ENCODE measurements at places on chromosomes 7 and 10.
A peak's percentile ranks its signal among the peaks of the same experiment; 100 is the strongest.

DNA sequence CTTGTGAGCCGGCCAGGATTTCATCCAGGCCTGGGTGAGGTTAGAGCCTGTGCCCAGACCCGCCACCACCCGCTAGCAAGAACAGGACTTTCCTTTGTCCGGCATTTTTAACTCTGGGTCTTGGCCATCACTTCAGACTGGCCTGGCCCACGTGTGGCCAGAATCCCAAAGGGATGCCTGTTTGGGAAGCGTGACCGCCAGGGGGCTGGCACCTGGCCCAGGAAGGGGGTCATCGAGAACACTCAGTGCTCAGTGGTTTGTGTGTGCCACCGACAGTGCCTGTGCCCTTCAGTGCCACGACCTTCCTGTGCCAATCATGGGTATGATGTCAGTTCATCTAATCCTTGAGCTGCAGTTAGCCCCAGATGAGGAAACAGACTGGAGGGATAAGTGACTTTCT, 85.0 kb downstream of the ZMIZ1 start:
- H3K4me1 ChIP-seq = peaks cover 32% of the 10 kb centered on the region
- no peak overlapping the region for H3K27ac ChIP-seq
- no peaks in the 10 kb centered on the region for H3K36me3 ChIP-seq

- H3K4me3 ChIP-seq = no peak overlapping the region
- H3K36me3 ChIP-seq = peaks cover 2% of the 10 kb centered on the region
- H3K4me1 ChIP-seq = no peaks in the 10 kb centered on the region
- DNase-seq = peak; percentile 54
Measured at GRCh38 chr7:35849158-35849831, 48.4 kb downstream of the SEPTIN7 start.

GRCh38 chr10:103416436-103417147, 20.2 kb downstream of the PDCD11 start:
- DNase-seq = peak; percentile 47
- H3K4me3 ChIP-seq = no peak overlapping the region
- no peaks in the 10 kb centered on the region for H3K4me1 ChIP-seq
- no peaks in the 10 kb centered on the region for H3K27me3 ChIP-seq
- no peak overlapping the region for H3K27ac ChIP-seq
- H3K36me3 ChIP-seq = peaks cover 52% of the 10 kb centered on the region

DNA sequence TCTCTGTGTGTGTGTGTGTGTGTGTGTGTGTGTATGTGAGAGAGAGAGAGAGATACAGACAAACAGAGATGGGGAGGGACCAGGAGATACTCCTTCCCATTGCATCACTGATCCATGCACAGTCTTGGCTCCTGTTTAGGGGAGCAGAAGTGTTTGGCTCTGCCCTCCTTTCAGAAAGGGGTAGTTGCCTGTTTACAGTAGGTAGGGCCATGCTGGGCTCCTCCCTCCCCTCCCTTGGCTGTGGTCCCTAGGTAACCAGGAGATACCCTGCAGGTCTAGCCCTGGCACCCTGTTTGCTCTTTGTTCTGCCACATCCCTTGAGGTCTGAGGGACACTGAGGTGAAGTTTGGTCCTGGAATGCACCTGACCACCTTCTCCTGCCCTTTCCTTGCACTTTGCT, 95.3 kb downstream of the RAMP3 start:
- no peak overlapping the region for H3K4me3 ChIP-seq
- no peak for DNase-seq
- no peaks in the 10 kb centered on the region for H3K4me1 ChIP-seq
- H3K27ac ChIP-seq = no peak overlapping the region
- H3K27me3 ChIP-seq = no peaks in the 10 kb centered on the region
- H3K36me3 ChIP-seq = no peaks in the 10 kb centered on the region

DNA sequence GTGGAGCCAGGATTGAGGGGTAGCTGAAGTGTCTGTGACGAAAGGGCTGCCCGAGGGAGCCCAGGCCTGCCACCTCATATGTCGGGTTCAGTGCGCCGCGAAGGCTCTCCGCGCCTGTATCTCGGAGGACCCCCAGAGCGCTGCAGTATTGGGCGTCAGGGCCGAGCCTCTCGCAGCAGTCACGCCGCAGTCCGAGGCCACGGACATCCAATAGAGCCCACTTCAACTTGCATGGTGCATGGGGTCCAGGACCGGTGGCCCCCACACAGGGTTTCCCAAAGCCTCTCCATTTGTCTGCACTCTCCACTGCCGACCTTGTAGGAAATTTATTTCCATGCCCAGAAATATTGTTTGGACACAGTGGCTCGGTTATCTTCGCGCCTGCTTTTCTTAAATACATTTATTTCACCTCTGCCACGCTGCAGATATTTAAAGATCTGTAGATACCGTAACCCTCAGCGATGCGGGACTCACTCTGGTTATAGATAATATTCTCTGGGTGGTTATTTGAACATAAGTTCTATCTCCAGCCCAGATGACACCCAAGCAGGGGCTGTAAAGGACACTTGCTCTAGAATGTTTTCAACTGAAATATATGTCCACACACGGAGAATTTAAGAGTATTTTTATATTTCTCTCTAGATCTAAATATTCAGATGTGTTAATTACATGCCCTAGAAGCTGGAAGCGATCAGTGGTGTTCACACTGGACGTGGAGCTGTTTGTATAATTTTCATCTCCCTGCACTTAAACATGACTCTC, 5.1 kb upstream of the ZNF503 start:
- no peaks in the 10 kb centered on the region for H3K36me3 ChIP-seq
- no peak for DNase-seq
- H3K27me3 ChIP-seq = peaks cover 53% of the 10 kb centered on the region
- H3K27ac ChIP-seq = no peak overlapping the region

GRCh38 chr7:6350433-6351058, 78.1 kb upstream of the CYTH3 start:
- no peaks in the 10 kb centered on the region for H3K27me3 ChIP-seq
- H3K4me1 ChIP-seq = no peaks in the 10 kb centered on the region
- DNase-seq = no peak
- H3K36me3 ChIP-seq = no peaks in the 10 kb centered on the region
- no peak overlapping the region for H3K4me3 ChIP-seq

DNA sequence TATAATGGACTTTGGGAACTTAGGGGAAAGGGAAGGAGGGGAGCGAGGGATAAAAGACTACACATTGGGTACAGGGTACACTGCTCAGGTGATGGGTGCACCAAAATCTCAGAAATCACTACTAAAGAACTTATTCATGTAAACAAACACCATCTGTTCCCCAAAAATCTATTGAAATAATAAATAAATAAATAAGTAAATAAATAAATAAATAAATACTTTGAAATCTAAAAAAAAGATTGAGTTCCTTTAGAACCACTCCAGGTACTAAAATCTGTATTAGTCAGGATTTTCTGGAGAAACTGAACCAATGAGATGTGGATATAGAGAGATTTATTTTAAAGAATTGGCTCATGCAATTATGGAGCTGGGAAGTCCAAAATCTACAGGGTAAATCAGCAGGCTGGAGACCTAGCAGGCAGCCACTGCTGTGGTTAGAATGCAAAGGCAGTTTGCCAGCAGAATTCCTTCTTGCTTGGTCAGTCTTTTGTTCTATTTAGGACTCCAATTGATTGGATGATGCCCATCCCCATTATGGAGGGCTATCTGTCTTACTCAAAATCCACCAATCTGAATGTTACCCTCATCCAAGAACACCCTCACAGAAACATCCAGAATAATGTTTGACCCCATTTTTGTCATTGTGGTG, 8.9 kb downstream of the IGFBP1 start:
- no peak overlapping the region for H3K27ac ChIP-seq
- H3K4me3 ChIP-seq = no peak overlapping the region
- no peaks in the 10 kb centered on the region for H3K36me3 ChIP-seq
- H3K4me1 ChIP-seq = no peaks in the 10 kb centered on the region
- no peak for DNase-seq

- H3K27ac ChIP-seq = no peak overlapping the region
- H3K4me1 ChIP-seq = no peaks in the 10 kb centered on the region
- no peak for DNase-seq
- H3K4me3 ChIP-seq = no peak overlapping the region
Measured at GRCh38 chr10:75386128-75386527, 15.4 kb downstream of the ZNF503 start.

DNA sequence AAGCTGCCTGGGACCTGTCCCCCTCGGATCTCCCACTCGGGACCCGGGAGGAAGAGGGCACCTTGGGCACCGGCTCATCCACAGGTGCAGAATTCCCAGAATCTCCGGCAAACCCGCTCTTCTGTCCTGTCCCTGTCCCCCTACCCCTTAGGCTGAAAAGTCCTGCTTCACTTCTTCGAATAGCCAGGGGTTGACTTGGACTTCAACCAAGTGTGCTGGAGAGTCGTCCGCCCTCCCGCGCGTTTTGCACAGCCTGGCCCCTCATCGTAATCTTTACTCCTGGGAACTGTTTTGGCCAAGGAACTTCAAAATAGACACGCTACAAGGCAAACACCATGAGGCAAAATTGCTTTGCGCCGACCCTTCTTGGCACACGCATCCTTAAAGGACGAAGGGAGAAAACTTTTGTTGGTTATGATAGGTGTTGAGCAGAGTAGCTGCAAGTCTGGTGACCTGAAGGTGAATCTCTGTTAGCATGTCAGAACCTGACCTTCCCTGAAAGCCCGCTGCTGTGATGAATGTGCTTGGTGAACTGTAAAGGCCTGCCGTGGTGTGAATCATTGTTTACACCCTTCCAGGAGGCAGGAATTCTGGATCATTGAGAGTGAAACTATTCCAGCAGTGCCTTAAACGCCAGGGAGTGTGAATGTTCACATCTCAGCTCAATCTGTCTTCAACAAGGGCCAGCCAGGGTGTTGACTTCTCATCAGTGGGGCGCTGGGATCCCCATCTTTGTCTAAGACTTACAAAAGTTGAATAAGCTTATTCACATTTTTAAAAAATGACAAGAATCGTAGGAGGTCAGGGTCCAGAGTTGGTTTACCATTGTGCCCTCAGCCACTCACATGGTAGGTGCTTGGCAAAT, 589 bp upstream of the RAPGEF5 start:
- H3K27me3 ChIP-seq = no peaks in the 10 kb centered on the region
- H3K36me3 ChIP-seq = no peaks in the 10 kb centered on the region
- no peak overlapping the region for H3K4me3 ChIP-seq
- H3K4me1 ChIP-seq = peaks cover 2% of the 10 kb centered on the region
- DNase-seq = peak; percentile 61

DNA sequence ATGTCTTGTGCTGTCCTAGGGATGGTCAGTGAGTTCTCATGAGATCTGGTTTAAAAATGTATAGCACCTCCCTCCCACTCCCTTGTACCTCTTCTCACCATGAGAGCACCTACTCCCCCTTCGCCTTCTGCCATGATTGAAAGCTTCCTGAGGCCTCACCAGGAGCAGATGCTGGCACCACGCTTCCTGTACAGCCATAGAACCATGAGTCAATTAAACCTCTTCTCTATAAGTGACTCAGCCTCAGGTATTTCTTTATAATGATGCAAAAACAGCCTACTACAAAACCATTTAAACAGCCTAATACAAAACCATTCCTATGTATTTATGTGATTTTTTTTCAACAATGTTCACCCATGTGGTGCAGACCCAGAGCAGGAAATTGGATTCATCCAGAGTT, 32.0 kb downstream of the KDM7A start:
- no peak overlapping the region for H3K27ac ChIP-seq
- peaks cover 1% of the 10 kb centered on the region for H3K4me1 ChIP-seq
- H3K36me3 ChIP-seq = no peaks in the 10 kb centered on the region
- DNase-seq = no peak
- H3K4me3 ChIP-seq = no peak overlapping the region

DNA sequence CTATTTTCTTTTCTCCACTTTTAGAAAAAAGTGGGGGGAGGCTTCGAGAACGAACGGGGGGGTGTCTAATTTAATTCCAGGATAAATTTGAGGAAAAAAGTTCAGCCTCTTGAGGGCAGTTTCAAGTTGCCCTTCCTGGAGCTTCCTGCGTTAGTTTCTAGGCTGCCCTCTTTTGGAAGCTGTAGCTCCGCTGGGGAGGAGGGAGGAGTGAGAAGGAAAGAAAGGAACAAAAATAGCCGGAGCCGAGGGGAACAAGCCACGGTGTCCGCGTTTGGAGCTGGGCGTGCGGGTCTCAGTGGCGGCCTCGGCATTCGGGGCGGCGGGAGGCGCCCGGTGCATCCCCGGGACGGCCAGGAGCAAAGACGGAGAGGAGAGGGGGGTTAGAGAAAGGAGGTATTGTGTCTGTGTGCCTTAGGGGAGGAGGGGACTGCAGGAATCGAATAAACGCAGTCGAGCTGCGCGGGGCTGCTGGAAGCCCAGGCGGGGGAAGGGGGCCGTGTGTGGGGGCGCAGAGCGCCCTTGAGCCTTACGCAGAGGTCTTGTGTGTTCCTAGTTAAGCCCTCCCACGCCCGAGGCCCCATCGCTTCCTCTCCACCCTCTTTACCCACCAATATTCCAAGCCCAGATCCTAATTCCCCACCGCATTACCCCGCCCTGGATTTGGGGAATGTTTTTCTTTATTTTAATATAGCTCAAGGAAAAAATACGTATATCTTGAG, 2.0 kb upstream of the TNRC18 start:
- peak overlapping the region; percentile 68 for H3K4me3 ChIP-seq
- no peaks in the 10 kb centered on the region for H3K27me3 ChIP-seq
- peak; percentile 97 for DNase-seq
- H3K36me3 ChIP-seq = no peaks in the 10 kb centered on the region
- peak overlapping the region; percentile 94 for H3K27ac ChIP-seq

- no peaks in the 10 kb centered on the region for H3K4me1 ChIP-seq
- no peak overlapping the region for H3K4me3 ChIP-seq
- H3K36me3 ChIP-seq = no peaks in the 10 kb centered on the region
- H3K27ac ChIP-seq = no peak overlapping the region
- H3K27me3 ChIP-seq = no peaks in the 10 kb centered on the region
Measured at GRCh38 chr10:22976534-22976933, 48.7 kb downstream of the ARMC3 start.

GRCh38 chr7:24727154-24728120, 29.8 kb downstream of the GSDME start:
- no peaks in the 10 kb centered on the region for H3K4me1 ChIP-seq
- no peaks in the 10 kb centered on the region for H3K36me3 ChIP-seq
- H3K27me3 ChIP-seq = no peaks in the 10 kb centered on the region
- H3K4me3 ChIP-seq = no peak overlapping the region
- DNase-seq = no peak
- no peak overlapping the region for H3K27ac ChIP-seq

DNA sequence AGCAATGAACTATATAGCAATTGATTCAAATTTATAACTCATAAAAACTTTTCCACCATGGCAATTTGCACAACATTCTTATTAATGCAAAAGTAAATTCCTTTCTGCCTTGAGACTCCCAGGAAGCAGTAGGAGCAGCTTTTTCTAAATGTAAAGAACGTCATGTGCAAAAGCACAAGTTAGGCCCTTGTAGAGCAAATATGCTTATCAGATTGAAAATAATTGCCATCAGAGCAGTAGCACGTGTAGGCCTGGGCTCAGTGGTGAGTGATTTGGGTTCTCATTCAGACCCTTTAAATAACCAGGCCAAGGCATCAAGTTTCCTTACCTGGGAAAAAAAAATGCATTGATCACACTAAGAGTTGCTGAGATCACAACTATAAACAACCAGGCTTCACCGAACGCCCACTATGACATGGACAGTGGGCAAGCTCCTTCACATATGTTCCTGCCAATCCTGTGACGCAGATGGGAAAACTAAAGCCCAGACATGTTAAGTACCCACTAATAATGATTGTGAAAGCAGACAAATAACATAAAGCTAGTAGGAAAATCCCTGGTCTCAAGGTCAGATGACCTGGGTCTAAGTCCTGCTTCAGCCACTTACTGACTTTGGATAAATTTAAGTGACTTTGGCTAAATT, 22.1 kb upstream of the SAR1A start:
- H3K27me3 ChIP-seq = no peaks in the 10 kb centered on the region
- no peaks in the 10 kb centered on the region for H3K36me3 ChIP-seq
- H3K4me3 ChIP-seq = no peak overlapping the region
